Right renal pelvis (tissue), 4 donors: ENCODE measurements at places on chromosomes 4 and X. TPM values are rescaled to one million over a fixed set of nuclear protein-coding genes. Genes with fewer than 3 reads are reported as not detected.

DNA sequence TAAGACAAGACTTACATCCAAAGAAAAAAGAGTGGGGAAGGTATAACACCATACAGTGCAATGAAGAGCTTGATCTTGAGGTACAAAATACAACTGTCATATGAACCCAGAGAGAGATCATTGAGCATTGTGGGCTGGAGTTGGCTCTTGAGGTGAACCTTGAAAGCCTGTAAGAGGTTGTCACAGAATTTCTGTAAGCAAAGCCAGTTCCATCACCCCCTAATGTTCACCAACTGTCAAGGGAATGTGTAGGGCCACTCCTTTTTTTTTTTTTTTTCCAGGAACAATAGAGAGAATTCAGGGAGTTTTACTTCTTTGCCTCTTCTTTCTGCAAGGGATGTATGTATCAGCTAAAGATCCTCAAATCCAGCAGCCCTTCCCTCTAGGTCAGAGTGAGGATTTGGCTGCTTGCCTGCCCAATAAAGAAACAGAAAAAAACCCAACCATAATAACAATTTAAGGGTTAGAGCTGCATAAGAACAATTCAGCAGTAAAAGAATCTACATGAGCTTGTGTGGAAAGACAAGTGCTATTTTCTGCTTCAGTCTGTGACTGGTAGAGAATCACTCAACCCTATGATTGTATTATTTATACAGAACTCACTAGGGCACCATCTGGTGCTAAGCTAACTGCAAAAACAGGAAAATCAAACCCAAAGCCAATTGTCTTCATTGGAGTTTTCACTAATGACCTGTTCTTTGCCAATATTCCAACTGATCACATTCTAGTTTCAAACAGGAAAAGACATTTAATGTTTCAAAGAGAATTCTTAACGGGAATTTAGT lies 217.5 kb upstream of the TEX13C start:
- no peak for DNase-seq

GRCh38 chrX:135513130-135513515 lies 7.3 kb upstream of the INTS6L start:
- DNase-seq, result no peak

DNA sequence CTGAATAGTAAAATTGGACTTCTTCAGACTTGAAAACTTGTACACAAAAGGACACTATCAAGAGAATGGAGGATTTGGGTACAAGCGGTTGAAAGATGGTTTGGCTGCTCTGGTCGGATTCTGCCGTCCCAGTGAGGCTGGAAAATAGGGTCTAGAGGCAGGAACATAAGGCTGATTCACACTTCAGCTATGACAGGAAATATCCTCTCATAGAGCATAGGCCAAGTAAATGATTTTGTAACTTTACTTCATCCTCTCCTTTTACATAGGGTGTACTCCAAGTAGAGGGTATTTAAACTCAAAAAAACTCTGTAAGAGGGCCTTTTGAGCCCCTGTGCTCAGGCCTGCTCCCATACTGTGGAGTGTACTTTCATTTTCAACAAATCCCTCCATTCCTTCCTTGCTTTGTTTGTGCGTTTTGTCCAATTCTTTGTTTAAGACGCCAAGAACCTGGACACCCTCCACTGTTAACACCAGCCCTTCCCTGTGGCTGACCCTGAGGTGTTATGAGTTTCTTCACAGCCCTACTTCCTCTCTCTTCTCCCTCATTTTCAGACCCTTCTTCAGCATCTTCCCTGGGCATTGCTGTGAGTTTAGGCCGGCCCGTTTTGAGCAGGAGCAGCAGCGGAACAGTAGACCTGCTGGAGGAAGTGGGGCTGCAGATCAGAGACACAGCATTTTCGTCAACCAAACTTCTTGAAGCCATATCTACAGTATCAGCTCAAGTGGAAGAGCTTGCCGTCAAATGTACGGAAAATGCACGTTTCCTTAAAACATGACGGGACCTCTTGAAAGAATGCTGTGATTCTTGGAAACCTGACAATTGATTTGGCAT lies 7.2 kb downstream of the PGAM4 start:
- no peak for DNase-seq

DNA sequence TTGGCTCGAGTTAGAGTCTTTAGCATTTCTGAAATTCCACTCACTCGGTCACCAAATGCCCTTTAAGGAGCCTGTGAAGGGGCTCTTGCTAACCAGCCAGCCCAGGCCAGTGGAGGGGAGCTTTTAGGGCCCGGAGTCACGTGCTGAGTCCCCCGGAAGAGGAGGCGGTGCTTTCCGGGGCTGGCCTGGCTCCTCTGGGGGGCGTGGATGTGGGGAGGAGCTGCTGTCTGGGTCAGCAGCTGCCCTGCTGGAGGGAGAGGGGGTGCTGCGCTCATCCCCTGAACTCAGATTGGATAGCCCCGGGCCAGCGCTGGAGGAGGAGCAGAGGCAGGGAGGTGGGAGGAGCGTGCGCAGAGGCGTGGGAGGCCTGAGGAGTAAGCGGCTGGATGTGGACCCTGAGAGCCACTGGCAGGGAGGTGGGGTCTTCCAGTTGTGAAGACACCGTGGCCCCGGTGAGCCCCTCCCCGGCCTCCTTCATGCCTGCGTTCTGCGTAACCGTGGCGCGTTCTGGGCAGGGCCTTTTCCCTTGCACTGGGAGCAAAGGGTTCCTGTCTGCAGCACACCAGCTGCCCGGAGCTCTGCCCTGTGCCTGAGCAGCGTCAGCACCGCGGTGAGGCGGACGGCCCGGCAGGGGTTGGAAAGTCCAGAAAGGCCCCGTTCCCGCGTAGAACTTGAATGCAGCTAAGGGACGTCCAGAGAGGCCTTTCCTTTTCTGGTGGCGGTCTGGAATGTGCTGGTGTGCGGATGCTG lies 19.7 kb downstream of the MAEA start:
- DNase-seq, result peak; percentile 91

- DNase-seq, result no peak
Observed at GRCh38 chrX:74119016-74119910, 184.7 kb upstream of the ZCCHC13 start.

GRCh38 chr4:54961357-54961975 lies 163.9 kb downstream of the KDR start:
- no peak for DNase-seq

Gene SCML2
- polyA plus RNA-seq, result 10.6 TPM

Gene GAGE12H
- polyA plus RNA-seq, result not detected
